T follicular helper cell (primary cell): ENCODE measurements at places on chromosomes 4 and X.

GRCh38 chrX:132652871-132653270, 164.0 kb upstream of the MBNL3 start:
- DNase-seq = no peak

DNA sequence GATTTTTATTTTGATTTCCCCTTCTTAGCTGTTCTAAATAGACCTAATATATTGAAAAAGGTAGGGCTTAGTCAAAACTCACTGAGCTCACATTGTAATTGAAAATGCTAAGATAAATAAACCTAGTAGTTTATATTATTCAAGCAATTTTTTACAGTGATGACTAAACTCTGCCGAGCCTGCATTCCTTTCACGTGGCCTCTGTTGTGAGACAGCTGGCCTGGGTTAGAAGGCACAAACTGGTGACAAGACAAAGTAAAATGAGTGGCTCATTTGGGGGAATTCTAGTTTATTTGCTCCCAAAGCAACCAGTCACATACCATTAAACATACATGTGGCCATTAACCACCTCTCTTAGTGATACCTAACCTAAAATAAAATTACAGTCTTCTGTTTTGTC, 169.4 kb upstream of the TEX13C start:
- DNase-seq = no peak

DNA sequence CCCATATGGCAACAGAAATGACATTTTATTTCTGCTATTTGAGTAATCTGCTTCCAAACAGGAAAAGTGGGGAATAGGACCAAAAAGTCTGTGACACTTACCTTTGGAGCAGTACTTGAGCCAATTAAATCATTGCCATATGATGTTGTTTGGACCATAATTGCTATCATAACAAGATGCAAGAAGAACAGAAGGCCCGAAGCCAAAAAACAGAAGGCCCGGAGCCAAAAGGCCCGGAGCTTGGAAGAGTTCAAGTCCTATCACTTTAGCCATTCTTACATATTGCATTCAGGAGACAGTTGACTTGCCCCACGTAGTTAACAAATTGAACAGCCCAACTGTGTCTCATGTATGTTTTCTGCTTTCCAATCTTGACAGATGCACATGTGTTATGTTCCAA, 285.6 kb downstream of the ARHGAP24 start:
- DNase-seq = no peak

DNA sequence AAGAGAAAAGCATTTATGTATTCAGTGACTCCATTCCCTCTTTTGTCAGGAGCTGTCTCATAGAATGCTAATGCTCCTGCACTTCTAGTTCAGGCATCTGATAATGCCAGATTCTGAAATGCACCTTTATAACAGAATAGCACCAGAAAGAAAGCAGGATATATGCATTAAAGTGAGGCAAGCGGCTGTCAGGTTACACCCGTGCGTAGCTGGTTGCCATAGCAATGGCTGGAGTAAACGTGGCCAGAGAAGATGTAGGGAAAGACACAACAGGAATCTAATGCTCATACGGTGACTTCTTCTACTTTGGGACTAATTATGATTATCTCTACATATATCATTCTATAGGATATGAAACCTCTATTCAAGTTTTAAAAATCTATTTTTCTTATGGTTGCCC, 5.9 kb downstream of the EMCN start:
- DNase-seq = no peak

GRCh38 chr4:143404555-143404954, 67.9 kb downstream of the GAB1 start:
- no peak for DNase-seq

DNA sequence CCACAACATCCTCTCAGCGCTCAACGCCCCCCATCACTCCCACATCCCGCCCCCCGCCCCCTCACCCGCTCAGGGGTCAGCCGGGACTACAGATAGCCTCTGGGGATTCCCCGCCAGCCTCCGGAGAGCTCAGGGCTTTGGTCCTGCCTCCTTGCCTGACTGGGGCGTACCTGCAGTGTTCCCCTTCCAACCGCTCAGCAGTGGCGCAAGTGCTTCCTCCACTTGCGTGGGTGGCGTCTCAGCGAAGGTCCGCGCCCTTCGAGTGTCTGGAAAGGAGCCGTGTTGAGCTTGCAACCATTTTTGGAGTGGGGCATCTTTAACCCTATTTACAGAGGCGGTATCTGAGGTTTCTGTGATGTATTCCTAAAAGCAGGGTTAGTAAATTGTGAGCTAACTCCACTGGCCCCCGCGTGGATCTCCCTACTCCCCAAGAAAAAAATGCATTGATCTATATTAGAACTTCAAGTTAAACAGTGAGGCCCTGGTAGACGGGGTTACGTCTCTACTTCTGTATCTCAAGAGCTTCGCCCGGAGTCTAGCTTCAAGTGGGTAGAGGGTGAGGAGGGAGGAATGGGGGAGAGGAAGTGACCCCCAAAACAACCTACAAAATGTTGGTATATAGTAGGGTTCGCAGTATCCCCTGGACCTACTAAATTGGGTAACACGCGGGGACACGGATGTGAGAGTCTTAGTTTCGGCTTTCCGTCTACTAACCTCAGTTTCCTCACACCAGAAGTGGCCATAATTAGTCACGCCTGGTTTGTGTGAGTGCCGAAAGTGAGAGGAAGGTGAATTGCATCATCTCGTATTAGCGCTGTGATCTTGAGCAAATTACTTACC, 16.1 kb downstream of the NKX3-2 start:
- DNase-seq = no peak

- DNase-seq = no peak
Measured at GRCh38 chr4:8176547-8177399, 18.2 kb upstream of the ABLIM2 start.

DNA sequence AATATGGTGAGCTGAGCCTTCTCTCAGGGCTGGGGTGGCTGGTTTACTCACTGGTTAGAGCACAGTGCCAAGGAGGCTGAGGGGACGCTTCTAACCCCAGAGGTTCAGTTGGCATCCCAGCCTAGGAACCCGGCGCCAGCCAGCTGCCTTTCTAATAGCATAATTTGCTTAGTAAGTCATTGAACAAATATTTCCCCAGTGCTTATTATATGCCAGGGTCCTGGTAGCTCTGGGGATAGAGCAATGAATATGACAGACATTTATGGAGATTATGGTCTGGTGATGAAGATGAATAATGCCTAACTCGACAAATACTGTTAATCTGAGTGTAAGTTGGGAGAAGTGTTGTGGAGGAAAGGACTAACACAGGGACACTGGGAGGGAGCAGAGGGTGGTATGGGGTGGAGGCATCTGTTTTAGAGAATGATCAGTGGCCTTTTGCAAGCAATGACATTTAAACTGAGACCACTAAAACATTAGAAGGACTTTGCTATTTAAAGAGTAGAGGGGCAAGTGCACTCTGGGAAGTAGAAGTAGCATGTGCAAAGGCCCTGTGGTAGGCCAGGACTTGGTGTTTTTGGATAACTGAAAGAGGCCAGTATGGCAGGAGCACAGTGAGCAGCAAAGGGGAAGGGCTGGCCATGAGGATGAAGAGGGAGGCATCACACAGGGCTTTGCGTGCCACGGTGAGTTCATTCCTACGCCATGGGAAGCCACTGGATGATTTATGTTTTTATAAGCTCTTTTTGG, 71.9 kb downstream of the ATG4A start:
- no peak for DNase-seq

- DNase-seq = no peak
Measured at GRCh38 chr4:40606239-40606767, 23.4 kb downstream of the RBM47 start.

DNA sequence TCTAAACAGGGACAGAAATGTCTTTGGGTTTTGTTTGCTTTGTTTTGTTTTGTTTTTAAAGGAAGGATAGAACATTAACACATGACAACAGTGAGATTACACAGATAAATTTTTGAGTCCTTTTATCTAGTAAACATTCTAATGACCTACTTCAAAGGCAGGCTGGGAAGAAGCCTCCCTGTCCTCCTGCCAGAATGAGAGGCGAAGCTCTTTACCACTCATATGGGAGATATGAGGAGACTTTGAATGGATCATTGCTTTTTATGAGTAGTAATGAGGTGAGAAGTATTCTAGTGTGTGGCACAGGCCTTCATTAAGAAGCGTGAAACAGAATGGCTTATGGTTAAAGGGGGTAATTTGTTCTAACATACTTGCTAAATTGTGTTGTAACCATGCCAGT, 172.0 kb downstream of the FBXO8 start:
- DNase-seq = no peak

- DNase-seq = no peak
Measured at GRCh38 chrX:64230123-64230970, at the start of gene ASB12. ASB12 (minus strand) TSS chrX:64230607; CDS start chrX:64225650, 4,957 bp downstream.

DNA sequence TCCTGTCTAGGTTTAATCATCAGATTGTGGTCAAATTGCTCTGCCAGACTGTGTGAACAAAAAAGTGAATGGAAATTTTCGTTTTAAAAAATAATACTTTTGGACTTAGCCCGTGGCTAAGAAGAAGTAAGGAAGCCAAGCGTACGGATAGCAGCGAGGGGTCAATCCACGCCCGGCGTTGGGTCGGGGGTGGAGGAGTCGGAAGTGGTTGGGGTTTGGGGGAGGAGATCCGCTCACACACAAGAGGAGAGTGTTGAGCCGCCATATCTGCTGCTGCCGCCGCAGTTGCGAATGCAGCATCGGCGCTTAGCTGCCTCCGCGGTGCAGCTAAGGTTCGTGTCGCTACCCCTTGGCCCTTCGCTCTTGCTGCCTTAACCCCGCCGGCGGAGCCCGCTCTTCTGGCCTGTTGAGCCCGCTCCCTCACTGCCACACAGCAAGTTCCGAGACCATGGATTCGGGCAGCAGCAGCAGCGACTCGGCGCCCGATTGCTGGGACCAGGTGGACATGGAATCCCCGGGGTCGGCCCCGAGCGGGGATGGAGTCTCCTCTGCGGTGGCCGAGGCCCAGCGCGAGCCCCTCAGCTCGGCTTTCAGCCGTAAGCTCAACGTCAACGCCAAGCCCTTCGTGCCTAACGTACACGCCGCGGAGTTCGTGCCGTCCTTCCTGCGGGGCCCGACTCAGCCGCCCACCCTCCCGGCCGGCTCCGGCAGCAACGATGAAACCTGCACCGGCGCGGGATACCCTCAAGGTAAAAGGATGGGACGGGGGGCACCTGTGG, at the start of gene GSPT2:
Gene GSPT2, plus strand, starts transcription at position 264 of the 779 bp plus-strand sequence. Its CDS starts 185 bp downstream, at position 449.
- peak; percentile 8 for DNase-seq

- no peak for DNase-seq
Measured at GRCh38 chrX:23317799-23318724, 16.6 kb upstream of the PTCHD1 start.

DNA sequence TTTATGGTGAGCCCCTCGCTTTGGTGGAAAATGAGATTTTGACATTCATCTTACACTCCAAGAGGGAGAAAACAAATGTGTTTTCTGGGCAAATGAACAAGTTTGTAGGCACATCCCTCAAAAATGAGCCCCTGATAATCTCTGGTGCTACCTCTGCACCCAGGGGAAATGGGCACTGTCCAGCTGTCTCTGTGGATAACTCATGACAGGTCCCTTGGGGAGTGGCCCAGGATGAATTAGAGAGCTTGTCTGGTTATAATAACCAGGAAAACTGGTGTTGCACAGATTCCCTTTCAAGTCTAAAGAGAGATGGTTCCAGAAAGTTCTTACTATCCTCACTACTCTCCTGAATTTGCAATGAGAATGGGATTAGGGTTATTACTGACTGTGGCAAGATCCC, 7.5 kb downstream of the RASL11B start:
- no peak for DNase-seq

- no peak for DNase-seq
Measured at GRCh38 chr4:98784947-98785706, 126.7 kb upstream of the TSPAN5 start.

DNA sequence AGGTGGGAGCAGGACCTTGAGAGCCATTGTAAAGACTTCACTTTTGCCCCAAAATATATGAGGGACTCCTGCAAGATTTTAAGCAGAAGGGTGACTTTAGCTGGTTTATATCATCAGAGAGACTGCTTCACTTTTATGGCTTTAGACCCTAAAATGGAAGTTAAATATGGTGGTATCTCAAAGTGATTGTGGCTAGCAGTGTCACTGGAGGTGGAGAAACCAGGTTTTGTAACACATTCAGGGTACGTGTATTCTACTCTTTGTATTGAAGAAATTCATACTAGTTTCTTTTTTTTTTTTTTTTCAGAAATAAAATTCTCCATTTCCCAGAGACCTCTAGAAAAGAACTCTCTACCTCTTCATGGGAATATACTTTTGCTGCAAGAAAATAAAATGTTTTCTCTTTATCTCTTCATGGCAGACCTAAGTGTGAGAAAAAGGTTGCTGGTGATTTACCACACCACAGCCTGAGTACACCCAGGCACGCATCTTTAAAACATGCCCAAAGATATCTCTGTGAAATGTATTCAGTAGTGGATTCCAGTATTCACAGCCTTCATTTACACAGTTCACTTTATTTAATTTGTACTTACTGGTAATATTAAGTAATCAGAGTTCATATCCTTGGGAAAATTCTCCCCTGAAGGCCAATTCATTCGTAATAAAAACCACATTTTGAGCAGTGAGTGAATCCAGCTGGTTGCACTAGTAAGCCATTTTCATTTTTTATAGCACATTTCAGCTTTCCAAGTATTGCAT, 74.3 kb upstream of the GUCY1A1 start:
- DNase-seq = no peak

DNA sequence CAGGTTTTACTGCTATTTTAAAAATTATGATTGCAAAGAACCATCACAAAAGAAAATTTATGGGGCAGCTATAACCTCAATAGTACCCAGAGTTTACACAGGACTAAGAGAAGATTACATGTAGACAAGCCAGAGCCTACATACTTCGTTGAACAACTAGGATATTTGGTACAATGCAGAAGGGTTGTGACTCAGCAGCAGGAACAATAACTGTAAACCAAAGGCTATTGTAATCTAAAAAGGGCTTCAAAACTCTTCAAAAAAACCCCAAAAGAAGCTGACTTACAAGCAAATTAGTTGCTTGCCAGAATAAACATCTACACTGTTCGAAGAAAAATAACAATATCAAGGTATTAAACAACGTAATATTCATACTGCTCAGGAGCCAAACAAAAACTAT, 618.0 kb downstream of the STPG2 start:
- DNase-seq = no peak

GRCh38 chrX:149453906-149454822, 50.9 kb downstream of the IDS start:
- DNase-seq = no peak

DNA sequence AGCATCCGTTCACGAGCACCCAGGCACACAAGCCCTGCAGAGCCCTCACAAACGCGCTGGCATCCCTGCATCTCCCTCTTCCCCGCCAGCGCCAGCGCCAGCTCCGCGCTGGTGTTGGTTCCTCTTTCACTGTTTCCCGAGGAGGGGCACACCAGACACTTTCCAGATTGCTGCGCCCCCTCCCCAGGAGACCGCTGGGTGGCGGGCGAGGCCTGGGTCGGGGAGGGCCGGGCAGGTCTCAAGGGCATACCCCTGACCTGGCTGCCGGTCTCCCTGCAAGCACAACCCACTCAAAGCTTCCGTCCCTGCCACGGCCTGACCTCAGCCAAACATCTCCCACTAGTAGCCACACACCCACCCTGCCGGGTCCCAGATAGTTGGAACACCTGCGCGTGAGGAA, 2.2 kb upstream of the NKX1-1 start:
- DNase-seq = no peak
